ENCODE measurements at places on chromosomes 3 and 15.

DNA sequence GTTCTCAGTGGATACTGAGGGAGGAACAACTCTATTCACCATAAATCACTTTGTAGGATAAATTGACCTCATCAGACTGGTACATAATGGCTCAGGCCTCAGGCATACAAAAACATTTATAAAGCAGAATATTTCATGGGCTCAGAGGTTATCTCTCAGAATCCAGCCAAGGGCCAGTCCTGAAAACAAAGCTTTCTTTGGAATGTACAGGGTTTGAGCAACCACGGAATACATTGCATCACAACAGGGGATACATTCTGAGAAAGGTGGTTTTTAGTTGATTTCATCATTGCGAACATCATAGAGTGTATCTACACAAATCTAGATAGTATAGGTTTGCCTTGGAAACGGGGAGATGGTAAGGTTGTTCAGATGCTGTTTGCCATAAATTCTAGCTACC lies 33.4 kb upstream of the CTDSPL2 start:
- DNase-seq: no peak

- no peak for DNase-seq
These were observed 141.0 kb upstream of the MYRIP start for GRCh38 chr3:39668420-39668819.

GRCh38 chr15:101481381-101481705 lies 8.2 kb downstream of the PCSK6 start:
- DNase-seq: no peak

- no peak for DNase-seq
These were observed 34.5 kb upstream of the C3orf70 start for GRCh38 chr3:185187391-185187790.

GRCh38 chr3:152458376-152459117 lies 189.8 kb downstream of the MBNL1 start:
- no peak for DNase-seq

- DNase-seq: no peak
These were observed 242.5 kb downstream of the IGSF11 start for GRCh38 chr3:118792191-118792590.

DNA sequence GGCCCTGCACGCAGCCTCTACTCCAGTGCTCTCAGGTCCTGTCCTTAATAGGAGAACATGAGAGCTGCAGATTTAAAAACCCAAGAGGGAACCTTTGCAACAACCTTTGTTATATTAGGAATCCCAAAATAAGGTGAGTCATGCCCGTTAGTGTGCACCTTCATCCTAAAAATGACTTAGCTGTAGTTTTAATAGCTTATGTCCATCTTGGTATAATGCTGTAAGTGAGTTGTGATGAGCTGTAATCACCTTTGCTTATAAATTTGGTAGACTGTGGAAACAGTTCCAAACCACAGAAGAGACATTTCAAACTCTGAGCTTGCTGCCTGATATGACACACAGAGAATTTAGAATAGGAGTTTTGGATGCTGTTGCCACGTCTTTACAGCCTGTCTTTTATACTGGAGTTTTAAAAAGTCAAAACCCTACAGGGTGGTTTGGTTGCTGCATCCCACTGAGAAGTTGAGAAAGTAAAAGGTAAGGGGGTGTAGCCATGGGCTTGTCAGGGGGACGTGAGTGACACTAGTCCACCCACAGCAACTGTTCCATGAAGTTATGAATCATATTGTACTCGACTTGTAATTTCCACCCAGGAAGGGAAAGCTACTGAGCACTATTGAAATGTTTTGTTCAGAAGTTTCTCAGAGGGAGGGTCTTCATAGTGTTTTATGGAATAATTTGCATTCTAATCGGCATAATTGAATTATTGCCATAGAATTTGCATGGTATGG lies 27.4 kb upstream of the CD47 start:
- no peak for DNase-seq

DNA sequence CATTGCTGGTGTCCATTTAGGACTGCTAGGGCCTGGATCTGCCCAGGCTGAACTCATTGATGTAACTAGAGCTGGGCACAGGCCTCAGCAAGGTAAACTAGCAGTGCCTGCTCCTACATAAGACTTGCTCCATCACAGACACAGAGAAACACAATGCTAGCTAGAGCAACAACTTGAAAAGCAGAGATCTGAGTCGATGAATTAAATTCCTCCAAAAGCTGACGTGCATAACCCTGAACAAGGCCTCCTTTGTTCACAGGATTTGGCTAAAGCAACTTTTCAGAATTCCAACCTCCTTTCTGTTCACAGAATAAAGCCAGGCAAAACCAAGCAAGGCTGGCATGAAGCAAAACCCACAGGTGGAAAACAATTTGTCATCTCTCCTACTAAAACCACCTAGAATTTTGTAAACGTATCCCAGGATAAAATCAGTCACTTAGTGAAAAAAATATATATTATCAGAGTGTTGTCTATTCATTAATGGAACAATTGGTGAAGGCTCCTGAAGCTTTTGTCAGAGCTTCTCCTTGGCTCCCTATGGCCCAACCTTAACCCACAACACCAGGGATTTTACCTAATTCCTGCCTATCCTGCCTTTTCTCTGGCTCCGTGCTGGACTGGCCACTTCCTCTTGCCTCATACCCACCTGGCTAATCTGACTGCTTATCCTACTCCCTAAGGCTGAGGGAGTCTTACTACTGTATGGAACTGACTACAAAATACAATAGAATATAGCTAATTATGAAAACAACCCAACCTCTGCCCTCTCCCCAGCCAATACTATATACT lies 39.9 kb downstream of the PLCH1 start:
- DNase-seq: no peak

DNA sequence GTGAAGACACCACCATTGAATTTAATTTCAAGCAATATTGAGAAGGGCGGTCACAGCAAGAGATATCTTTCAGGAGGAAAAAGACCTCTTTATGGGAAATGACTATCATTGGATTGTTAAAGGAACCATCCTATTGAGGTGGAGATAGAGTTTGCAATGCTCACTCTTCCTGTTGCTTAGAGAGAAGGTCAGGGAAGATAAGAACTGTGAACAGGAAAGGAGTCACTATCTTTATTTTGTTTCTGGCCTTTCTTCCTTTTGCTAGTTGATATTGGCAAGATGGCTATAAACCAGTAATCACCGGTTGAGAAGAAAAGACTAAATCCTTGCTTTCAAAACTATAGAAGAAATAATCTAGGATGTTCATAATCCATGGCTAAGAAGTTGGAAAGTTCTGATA lies 112.1 kb upstream of the TMEM108 start:
- no peak for DNase-seq

DNA sequence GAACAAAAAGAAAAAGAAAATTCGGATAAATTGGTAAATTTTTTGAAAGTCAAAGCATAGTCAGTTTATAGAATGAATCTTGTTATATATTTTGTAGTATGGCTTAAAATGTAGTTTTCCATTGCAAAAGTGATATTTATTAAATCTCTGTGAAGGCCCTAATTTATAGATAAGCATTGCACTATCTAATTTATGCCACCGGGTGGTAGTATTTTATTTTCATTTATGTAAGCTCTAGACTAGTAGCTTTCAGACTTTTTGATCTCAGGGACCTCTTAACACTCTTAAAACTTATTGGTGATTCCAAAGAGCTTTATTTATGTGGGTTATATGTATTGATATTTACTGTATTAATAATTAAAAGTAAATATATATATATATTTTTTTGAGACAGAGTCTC lies 133.9 kb upstream of the LRRFIP2 start:
- no peak for DNase-seq

GRCh38 chr3:75272691-75273090 lies 391.4 kb upstream of the FRG2C start:
- no peak for DNase-seq

- no peak for DNase-seq
These were observed 247.4 kb downstream of the GABRG3 start for GRCh38 chr15:27218426-27218825.

- DNase-seq: no peak
These were observed 8.6 kb upstream of the BLM start for GRCh38 chr15:90708516-90708915.

- no peak for DNase-seq
These were observed 254.8 kb upstream of the TPRG1 start for GRCh38 chr3:188916934-188917401.

- no peak for DNase-seq
These were observed 3.9 kb upstream of the RNU6-1 start for GRCh38 chr15:67843571-67844387.

DNA sequence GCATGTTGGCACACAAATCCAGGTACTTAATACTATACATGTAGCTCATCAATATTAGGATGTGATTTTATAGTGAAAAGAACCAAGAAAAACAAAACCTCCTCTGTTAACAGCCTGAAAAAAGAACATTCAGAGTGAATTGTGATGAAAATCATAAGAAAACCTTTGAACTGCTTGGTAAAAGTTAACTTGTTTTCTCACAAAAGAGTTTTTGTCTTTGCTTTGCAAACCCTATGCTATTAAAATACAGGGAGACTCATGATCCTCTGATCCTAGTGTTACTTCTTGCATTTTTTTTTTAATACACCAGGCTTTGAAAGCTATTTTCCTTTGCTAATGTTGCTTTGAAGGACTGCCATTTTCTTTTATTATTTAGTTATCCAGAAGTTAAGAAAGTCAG lies 23.7 kb downstream of the QTRT2 start:
- DNase-seq: no peak

- DNase-seq: no peak
These were observed 274.0 kb downstream of the BBX start for GRCh38 chr3:107796791-107797190.

DNA sequence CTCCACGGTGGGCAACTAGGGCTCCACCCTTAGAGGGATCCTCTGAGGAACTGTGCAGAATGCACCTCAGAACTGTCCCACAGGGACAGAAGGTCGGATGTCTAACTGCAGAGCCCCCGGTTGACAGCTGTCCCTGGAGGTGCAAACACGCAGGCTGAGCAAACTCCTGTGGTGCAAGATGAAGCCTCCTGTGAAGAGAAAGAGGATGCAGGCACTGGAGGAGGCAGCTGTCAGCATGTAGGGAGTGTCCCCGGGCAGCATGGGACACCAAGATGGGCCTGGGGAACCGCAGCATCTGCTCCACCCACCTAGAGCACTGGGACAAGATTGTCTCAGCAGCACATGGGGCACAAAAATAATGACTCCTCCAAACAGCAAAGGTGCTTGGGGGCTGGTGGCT lies 258.9 kb downstream of the ABHD5 start:
- DNase-seq: no peak

- DNase-seq: no peak
These were observed 24.8 kb downstream of the ANAPC13 start for GRCh38 chr3:134460965-134461364.

- DNase-seq: no peak
These were observed 161.8 kb upstream of the IQSEC1 start for GRCh38 chr3:13235079-13235478.

DNA sequence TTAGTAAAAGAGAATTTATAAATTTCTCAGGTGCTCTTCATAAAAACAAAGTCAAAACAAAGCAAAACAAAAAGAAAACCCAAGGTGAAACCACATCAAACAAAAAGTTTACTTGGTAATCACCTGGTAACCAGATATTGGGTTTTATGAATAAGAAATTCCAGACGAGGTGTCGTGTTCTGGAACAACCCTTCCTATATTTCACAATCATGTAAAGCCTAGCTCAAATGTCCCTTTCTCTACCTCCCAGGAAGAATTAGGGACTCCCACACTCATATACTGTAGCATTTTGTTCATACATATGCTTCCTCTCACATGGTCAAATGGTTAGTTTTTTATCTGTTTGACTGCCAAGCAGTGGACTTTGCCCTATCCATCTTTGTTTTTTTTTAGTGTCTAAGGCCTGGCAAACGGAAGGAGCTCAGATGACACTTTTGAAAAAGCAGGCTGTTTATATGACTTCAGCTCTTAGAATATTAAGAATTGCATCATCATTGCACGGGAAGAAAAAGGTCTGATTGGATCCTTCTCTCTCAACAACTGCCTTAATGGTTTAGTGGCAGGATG lies 326.7 kb upstream of the TBL1XR1 start:
- no peak for DNase-seq

DNA sequence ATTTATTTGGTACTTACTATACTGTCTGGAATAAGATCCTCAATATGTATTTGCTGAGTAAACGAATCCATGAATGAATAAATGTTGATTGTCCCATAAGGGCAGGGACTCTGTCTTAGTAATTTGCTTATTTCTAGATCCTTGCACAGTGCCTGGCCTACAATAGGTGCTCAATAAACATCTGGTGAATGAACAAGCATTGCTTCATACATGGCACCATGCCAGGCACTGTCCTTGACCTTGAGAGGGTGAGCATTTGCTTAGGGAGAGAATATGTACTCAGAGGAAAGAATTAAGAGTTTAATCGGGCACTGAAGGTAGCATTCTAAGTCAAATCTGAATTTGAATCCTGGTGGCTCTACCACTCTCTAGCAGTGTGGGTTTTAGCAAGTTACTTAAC lies 282.1 kb downstream of the THSD4 start:
- DNase-seq: no peak

- no peak for DNase-seq
These were observed 50.9 kb downstream of the TCF12 start for GRCh38 chr15:56969265-56969895.

GRCh38 chr3:14141144-14141543 lies 16.3 kb downstream of the TMEM43 start:
- DNase-seq: no peak

- no peak for DNase-seq
These were observed 691 bp downstream of the SENP7 start for GRCh38 chr3:101512396-101512645.

DNA sequence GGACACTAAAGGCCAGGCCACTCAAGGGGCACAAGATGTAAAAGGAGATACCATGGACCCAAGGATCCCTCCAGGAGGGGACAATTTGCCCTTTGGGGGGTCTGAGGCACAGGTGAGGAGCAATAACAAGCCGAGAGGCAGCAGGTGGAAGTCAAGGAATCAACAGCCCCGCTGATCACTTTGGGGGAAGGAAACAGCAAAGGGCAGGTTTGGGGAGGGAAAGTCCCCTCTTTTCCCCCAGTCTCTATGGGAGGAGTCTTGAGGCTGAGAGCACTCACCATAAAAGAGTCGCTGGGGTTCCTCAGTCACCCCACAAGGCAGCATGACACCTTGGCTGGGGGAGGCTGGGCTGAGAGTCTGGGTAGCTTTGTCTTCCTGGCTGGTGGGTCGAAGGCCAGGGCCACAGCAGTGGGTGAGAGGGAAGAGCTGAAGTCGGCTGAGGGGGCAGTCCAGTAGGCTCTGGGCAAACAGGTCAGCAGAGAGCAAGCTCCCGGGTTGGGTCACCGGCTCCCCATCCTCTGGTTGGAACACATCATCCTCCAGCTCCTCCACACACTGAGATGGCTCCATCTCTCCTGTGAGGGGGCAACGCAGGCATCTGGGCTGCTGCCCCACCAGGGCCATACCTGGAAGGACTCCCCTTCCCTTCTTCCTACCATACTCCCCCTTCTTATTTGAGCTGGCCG lies 3.0 kb downstream of the BMF start:
- no peak for DNase-seq
